ENCODE measurements at places on chromosomes 4 and X. TPM values are rescaled to one million over a fixed set of nuclear protein-coding genes. Genes with fewer than 3 reads are reported as not detected.

LPAR4 gene
- 0.39 TPM for total RNA-seq

TCEAL5 gene
- not detected for total RNA-seq

FAM47E gene
- 2.2 TPM for total RNA-seq

CCKAR gene
- not detected for total RNA-seq

TMPRSS11B gene
- total RNA-seq, result not detected

MAGEC1 gene
- total RNA-seq, result not detected

KCNE5 gene
- total RNA-seq, result not detected

SLC2A9 gene
- 3.5 TPM for total RNA-seq

RNF128 gene
- total RNA-seq, result 0.78 TPM

RAB39B gene
- 0.55 TPM for total RNA-seq

SPOCK3 gene
- total RNA-seq, result not detected

DMRTC1 gene
- total RNA-seq, result not detected

G3BP2 gene
- total RNA-seq, result 59.5 TPM

ZNF630 gene
- 3.9 TPM for total RNA-seq

ART3 gene
- 75.6 TPM for total RNA-seq

ZXDA gene
- total RNA-seq, result 5.1 TPM

XKRX gene
- 0.28 TPM for total RNA-seq

SULT1E1 gene
- total RNA-seq, result not detected

TRIML2 gene
- total RNA-seq, result not detected

CNKSR2 gene
- total RNA-seq, result 1.7 TPM

NAP1L2 gene
- total RNA-seq, result 8.1 TPM

MAGEC3 gene
- total RNA-seq, result not detected

PSAPL1 gene
- total RNA-seq, result 0.12 TPM

JADE3 gene
- 3.9 TPM for total RNA-seq

FRMD7 gene
- not detected for total RNA-seq

MAGEB17 gene
- total RNA-seq, result not detected

XAGE1A gene
- total RNA-seq, result not detected

TCEAL1 gene
- total RNA-seq, result 39.1 TPM

CDKL2 gene
- 0.51 TPM for total RNA-seq

CDX4 gene
- not detected for total RNA-seq

NPNT gene
- 5.5 TPM for total RNA-seq

CENPI gene
- 0.63 TPM for total RNA-seq

CXCR3 gene
- not detected for total RNA-seq

PWWP3B gene
- total RNA-seq, result 7.7 TPM

FAM47C gene
- not detected for total RNA-seq

Measured in right atrium auricular region (tissue), 2 donors.